ENCODE measurements at places on chromosomes 12 and 14. TPM values are rescaled to one million over a fixed set of nuclear protein-coding genes. Genes with fewer than 3 reads are reported as not detected.

- no peak for DNase-seq
- H3K4me3 ChIP-seq, result no peak overlapping the region
- no peaks in the 10 kb centered on the region for H3K27me3 ChIP-seq
- no peaks in the 10 kb centered on the region for H3K36me3 ChIP-seq
These were observed 44.8 kb downstream of the PLXNC1 start for GRCh38 chr12:94193168-94193567.

The NKX2-1 gene
- not detected for total RNA-seq

GRCh38 chr12:49748306-49748705 lies 6.9 kb downstream of the TMBIM6 start:
- no peak for DNase-seq
- no peak overlapping the region for H3K4me3 ChIP-seq
- peaks cover 14% of the 10 kb centered on the region for H3K4me1 ChIP-seq
- H3K27ac ChIP-seq, result no peak overlapping the region

- H3K27ac ChIP-seq, result no peak overlapping the region
- no peaks in the 10 kb centered on the region for H3K36me3 ChIP-seq
- peak overlapping the region; percentile 56 for H3K4me3 ChIP-seq
- H3K4me1 ChIP-seq, result no peaks in the 10 kb centered on the region
- peak; percentile 26 for DNase-seq
These were observed 837.6 kb downstream of the VRK1 start for GRCh38 chr14:97634751-97635150.

- no peak overlapping the region for H3K27ac ChIP-seq
- no peak overlapping the region for H3K4me3 ChIP-seq
- no peak for DNase-seq
- no peaks in the 10 kb centered on the region for H3K36me3 ChIP-seq
- peaks cover 11% of the 10 kb centered on the region for H3K4me1 ChIP-seq
These were observed 162.1 kb downstream of the NAV3 start for GRCh38 chr12:77992760-77993159.

DNA sequence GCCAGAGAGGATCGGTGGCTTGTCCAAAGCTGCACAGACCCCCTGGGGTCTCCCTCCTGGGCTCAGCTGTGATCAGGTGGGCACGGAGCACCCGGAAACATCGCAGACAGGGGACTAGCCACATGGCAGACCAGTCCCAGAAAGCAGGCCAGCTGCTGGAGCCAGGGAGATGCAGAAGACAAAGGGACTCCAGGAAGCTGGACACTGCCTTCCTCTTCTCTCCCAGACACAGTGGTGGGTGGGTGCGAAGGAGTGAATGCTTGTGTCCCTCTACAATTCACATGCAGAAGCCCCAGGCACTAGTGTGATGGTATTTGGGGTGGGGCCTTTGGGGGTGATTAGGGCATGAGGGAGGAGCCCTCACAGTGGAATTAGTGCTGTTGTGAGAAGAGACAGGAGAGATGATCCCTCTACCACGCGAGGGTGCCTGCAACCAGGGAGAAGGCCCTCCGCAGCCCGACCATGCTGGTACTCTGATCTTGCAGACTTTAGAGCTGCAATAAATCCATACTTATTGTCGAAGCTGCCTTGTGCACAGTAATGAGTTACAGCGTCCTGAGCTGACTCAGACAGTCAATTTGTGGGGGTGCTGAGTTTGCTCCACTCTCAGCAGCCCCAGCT lies 95.2 kb downstream of the CALM1 start:
- no peaks in the 10 kb centered on the region for H3K4me1 ChIP-seq
- DNase-seq, result no peak
- H3K36me3 ChIP-seq, result no peaks in the 10 kb centered on the region
- no peak overlapping the region for H3K27ac ChIP-seq
- peaks cover 28% of the 10 kb centered on the region for H3K27me3 ChIP-seq

The DHRS2 gene
- 40.9 TPM for total RNA-seq

DNA sequence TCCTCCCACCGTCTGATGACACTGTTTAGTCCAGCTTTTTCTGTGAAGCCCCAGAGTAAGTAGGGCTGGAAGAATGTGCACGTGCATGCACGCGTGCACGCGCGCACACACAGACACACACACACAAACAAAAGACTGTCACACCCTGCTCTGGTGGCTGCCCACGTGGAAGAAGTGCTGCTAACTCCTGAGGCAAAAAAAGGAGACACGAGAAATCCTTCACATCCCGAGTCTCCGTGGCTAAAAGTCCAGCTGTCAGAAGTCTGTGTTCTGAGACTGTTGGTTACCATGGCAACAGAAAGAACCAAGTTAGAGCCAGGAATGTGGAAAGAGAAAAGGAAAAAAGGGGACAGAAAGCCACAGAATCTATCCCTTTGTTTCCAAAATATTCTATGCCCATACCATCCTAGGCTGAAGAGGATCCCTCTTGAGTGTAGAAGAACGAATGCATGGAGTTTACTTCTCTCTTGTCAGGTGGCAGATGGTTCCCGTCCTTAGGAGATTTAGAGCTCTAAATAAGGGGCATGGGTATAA lies 1.6 kb upstream of the C12orf71 start:
- no peak overlapping the region for H3K27ac ChIP-seq
- DNase-seq, result no peak
- H3K36me3 ChIP-seq, result no peaks in the 10 kb centered on the region
- H3K4me1 ChIP-seq, result peaks cover 10% of the 10 kb centered on the region
- H3K27me3 ChIP-seq, result no peaks in the 10 kb centered on the region
- H3K4me3 ChIP-seq, result no peak overlapping the region

DNA sequence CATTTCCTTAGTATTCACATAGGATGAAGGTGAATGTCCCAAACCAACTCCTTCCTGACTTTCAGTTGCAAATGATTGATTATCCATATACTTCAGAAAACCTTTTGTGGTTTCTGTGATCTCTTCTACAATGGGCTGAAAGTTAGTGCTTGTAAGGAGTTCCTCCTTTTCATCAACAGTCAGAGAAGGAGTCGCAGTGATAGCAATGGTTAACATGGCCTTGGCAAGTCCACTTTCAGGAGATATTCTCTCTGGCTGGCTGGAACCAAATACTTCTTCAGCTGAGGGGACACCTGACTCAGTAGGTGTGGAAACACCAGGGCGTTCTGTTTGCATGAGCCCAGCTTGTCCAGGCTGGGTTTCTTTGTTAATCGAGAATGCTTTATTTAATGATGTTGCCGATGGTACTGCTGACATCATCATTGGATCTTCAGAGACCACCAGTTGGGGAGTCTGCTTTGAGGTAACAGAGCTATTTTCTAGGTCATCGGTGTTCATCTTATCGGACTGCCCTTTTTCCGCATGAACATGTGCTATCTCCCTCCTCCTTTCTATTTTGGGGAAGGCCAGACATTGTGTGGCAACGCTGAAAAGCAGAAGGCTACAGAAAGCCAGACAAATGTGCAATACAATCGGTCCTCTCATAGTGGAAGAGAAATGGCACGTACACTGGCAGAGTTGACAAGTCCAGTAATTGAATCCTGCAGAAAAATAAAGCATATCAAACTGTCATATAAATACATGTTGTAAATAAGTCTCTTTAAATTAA lies 13.1 kb downstream of the ARMH4 start:
- no peak overlapping the region for H3K27ac ChIP-seq
- DNase-seq, result no peak
- no peak overlapping the region for H3K4me3 ChIP-seq
- peaks cover 4% of the 10 kb centered on the region for H3K4me1 ChIP-seq
- H3K36me3 ChIP-seq, result no peaks in the 10 kb centered on the region

The LRRK2 gene
- total RNA-seq, result not detected

Measured in PC-3 (cell line).